ENCODE measurements at places on chromosomes 7 and 10. TPM values are rescaled to one million over a fixed set of nuclear protein-coding genes. Genes with fewer than 3 reads are reported as not detected.

DNA sequence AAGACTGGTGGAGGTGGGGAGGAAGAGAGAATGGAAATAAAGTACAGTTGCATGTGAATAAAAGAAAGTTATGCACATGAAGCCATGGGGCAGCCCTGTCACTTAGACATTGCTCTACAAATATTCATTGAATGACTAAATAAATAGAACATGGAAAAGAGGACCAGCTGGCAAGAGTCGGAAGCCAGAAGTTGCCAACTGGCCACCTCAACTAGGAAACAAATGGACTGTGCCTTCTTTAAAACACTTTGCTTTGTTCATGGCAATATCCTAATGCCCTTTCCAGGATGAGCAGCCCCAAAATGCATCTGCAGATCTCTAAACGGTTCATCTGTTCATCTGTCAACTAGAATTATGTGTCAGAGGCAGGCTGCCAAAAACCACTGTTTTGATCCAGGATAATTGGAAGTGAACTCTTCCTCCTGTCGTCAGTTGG is 157.3 kb downstream of the NOC3L start:
- no peaks in the 10 kb centered on the region for H3K36me3 ChIP-seq
- H3K4me3 ChIP-seq = no peak overlapping the region
- no peak overlapping the region for H3K27ac ChIP-seq
- no peaks in the 10 kb centered on the region for H3K27me3 ChIP-seq

The GHITM gene
- total RNA-seq = 108 TPM

- H3K27me3 ChIP-seq = peaks cover 55% of the 10 kb centered on the region
- peak; percentile 16 for DNase-seq
- no peak overlapping the region for H3K4me3 ChIP-seq
- H3K4me1 ChIP-seq = peaks cover 46% of the 10 kb centered on the region
Observed at GRCh38 chr10:21520949-21521348, 4.5 kb downstream of the SKIDA1 start.

DNA sequence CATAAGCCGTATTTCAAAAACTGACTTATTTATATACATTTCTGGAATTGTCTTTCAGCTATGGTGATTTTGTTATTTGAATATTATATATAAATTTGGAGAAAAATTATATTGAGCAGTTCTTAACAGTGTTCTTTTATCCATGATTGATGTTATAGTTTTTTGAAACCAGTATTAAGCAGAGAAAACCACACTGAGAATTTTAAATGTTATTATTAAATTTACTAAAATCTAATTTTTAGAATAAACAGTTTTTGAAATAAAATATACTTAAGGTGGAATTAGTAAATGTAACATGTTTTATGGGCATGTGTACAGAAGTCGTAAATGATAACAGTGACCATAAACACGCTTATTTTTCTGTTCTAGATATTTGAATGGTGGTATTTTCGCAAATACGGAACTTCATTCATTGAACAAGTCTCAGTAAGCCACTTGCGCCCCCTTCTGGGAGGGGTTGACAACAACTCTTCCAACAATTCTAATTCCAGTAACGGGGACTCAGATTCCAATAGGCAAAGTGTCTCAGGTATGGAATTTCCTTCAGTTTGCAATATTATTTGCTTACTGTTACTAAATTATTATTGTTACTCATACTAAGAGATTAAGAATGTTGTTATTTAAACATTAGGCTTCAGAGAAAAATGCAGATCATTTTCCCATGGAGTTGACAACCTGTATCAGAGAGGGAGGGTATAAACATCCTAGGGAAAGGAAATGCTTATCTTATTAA is 166.1 kb downstream of the ST7 start:
- no peak overlapping the region for H3K27ac ChIP-seq
- H3K27me3 ChIP-seq = no peaks in the 10 kb centered on the region
- H3K4me3 ChIP-seq = no peak overlapping the region
- peak; percentile 80 for DNase-seq
- H3K4me1 ChIP-seq = peaks cover 4% of the 10 kb centered on the region

The GJD4 gene
- not detected for total RNA-seq

- H3K4me3 ChIP-seq = no peak overlapping the region
- no peaks in the 10 kb centered on the region for H3K4me1 ChIP-seq
- peak overlapping the region; percentile 54 for H3K27ac ChIP-seq
- DNase-seq = peak; percentile 55
Observed at GRCh38 chr10:33487014-33487776, 152.7 kb upstream of the NRP1 start.

Measured in stomach (tissue), 19 donors.